Stimulated activated CD8-positive, alpha-beta memory T cell treated with anti-CD3 and anti-CD28 coated beads, Interleukin-7, amount 100 ng/mL, for 1 hour (primary cell): ENCODE measurements at places on chromosomes 13 and 19.

GRCh38 chr19:11405846-11406643, 13.1 kb downstream of the RGL3 start:
- no peak for DNase-seq

GRCh38 chr13:109111141-109111540, 481.7 kb downstream of the MYO16 start:
- DNase-seq = no peak

GRCh38 chr19:2495651-2496316, 19.9 kb downstream of the GADD45B start:
- no peak for DNase-seq

GRCh38 chr13:43326100-43326499, 302.7 kb downstream of the DNAJC15 start:
- no peak for DNase-seq

DNA sequence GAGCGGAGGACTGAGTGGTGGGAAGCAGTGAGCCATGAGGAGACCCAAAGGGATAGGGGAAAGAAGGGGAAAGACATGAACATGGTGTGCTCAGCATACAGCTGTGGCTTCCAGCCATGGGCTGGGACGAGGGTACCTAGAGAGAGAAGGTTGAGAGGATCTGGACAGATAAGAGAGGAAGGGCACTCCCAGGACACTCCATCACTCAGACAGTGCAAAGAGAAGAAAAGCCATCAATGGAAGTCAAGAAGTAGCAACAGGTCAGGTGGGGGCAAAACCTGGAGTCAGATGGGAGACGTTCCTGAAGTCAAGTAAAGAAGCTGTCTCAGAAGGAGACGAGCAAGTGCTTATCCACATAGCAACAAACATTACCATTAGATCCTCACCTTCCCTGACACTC, 40.2 kb upstream of the UBAC2 start:
- no peak for DNase-seq

- no peak for DNase-seq
These were observed 68.4 kb downstream of the DIAPH3 start for GRCh38 chr13:60095300-60095699.

GRCh38 chr19:30718014-30718413, 345.8 kb downstream of the ZNF536 start:
- no peak for DNase-seq

DNA sequence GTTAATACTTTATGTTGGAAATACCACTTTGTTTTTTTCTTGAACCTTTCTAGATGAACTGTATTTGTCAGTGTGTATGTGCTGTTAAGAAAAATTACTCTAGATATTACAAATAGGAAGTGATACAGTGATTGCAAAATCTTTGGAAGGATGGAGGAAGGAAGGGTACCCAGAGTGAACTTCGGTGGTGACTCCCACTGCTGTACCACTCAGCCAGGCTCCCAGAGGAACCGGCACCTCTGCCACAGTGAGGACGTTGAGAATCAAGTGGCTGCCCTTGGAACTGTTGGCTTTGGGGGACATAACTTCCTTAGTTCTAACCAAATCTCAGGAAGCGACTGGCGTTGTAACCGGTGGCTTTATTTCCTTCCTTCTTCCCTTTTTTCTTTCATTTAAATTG, 184.7 kb downstream of the PCCA start:
- DNase-seq = no peak

DNA sequence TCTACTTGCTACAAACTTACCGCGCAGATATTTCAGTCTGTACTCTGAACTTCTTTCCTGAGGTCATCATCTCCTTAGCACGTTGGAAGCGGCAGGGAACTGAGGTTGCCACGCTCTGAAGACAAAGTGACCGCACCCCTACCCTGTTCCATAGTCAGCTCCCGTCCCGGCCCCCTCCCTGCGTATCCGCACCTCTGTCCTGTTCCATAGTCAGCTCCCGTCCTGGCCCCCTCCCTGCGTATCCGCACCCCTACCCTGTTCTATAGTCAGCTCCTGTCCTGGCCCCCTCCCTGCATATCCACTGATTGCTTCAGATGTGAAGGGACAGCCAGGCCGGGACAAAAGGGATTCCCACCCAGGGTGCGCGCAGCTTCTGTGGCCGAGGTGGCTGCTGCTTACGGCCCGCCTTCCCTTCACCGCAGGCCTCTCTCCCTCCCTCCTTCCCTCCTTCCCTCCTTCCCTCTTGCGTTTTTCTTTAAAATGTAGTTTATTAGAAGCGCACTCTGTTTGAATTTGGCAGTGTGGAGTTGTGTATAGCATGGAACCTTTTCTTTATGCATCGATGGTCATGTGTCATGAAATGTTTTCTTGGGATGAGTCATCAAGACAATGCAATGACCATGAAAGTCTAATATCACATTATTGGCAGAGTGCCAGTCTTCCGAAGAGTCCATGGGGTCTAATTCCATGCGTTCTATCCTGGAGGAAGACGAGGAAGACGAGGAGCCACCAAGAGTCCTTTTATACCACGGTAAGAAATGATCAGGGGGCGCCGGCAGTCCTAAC, 21.9 kb upstream of the NDUFS7 start:
- DNase-seq = no peak

DNA sequence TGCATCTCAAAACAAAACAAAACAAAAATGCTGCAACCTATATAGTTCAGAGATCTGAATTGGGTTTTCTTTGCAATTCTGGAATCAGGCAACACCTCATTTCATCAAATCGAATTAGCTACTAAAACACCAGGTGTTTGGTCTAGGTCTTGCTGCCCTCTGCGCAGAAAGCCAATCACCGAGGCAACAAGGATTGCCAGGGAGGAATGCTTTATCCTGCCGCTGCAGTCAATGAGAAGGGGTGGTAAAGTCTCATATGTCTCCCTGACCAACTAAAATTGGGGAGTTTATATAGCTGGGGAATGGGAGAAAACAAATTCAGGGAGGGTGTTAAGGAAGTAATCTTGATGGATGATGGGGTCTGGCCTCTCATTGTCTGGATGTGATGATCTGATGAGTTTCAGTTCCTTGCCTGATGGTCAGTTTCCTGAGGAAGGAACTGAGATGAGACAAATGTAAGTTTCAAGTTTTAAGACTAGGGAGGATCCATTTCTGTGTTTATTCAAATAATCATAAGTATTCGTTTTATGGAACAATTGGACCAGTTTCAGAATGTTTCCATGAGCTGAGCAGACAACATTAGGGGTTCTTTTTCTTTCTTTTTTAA, 5.0 kb upstream of the YJU2 start:
- no peak for DNase-seq

- DNase-seq = no peak
These were observed 1.6 kb upstream of the TTC9B start for GRCh38 chr19:40219721-40220276.

GRCh38 chr13:27905650-27906049, 14.2 kb upstream of the PDX1 start:
- no peak for DNase-seq

DNA sequence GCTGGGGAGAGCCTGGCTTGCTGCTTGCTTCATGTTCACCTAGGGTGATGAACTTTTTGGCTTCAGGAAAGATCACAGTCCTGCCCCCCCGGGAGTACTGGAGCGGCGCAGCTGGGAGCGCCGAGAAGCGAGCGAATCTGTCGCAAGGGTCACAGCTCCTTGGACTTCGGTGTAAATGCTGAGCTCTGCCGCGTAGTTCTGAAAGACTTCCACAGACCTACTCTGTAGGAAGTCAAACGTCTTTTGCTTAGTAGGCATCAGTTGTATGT, 2.7 kb downstream of the ING1 start:
- DNase-seq = no peak

- no peak for DNase-seq
These were observed 21.5 kb upstream of the ADGRE1 start for GRCh38 chr19:6865849-6866248.

- no peak for DNase-seq
These were observed 10.2 kb downstream of the C19orf12 start for GRCh38 chr19:29704562-29705558.

GRCh38 chr13:46556418-46556779, 3.4 kb downstream of the LRCH1 start:
- DNase-seq = no peak

DNA sequence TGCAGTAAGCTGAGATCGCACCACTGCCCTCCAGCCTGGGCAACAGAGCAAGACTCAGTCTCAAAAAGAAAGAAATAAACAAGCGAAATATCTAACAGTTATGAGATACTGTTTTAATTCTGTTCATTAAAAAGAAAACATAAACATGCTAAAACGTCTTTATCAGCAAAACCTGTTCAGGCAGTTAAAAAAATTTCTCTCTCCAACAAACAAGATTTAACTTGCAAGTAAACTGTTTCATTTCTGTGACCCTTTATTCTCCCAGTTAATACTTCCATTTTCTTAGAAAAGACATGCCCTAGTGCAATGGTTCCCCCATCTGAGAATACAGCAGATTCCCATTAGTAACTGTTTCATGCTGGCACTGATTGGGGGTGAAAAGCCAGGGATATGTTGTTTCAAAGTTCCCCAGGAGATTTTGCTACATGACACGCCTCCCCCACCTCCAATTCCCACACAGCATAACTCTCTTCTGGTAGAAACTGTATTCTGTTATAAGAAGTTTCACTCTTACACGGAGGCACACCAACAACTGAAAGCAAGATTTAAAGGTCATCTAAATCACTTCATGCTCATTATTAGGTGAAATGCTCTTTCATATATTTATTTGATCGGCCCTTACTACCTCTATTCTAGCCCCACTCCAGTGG, 24.4 kb downstream of the ELF1 start:
- no peak for DNase-seq

GRCh38 chr19:14502334-14503092, 6.6 kb upstream of the GIPC1 start:
- no peak for DNase-seq

GRCh38 chr19:6242677-6243076, 37.1 kb downstream of the MLLT1 start:
- DNase-seq = no peak
